Breast epithelium (tissue), 4 donors: ENCODE measurements at places on chromosomes 12 and 14. TPM values are rescaled to one million over a fixed set of nuclear protein-coding genes. Genes with fewer than 3 reads are reported as not detected.

NANOG gene
- total RNA-seq: not detected

NAP1L1 gene
- total RNA-seq: 419 TPM

SLC39A5 gene
- 0.98 TPM for total RNA-seq

KRT5 gene
- 413 TPM for total RNA-seq

CAMKK2 gene
- 27.4 TPM for total RNA-seq

GNPTAB gene
- total RNA-seq: 37.4 TPM

SIX6 gene
- total RNA-seq: not detected

TOMM20L gene
- not detected for total RNA-seq

DLK1 gene
- total RNA-seq: not detected

HIGD1C gene
- not detected for total RNA-seq

EP400 gene
- 20.3 TPM for total RNA-seq

AQP2 gene
- not detected for total RNA-seq

PLCZ1 gene
- total RNA-seq: not detected

MAP1LC3B2 gene
- 1.1 TPM for total RNA-seq
